ENCODE measurements at places on chromosomes 2 and 18.
A peak's percentile ranks its signal among the peaks of the same experiment; 100 is the strongest.

DNA sequence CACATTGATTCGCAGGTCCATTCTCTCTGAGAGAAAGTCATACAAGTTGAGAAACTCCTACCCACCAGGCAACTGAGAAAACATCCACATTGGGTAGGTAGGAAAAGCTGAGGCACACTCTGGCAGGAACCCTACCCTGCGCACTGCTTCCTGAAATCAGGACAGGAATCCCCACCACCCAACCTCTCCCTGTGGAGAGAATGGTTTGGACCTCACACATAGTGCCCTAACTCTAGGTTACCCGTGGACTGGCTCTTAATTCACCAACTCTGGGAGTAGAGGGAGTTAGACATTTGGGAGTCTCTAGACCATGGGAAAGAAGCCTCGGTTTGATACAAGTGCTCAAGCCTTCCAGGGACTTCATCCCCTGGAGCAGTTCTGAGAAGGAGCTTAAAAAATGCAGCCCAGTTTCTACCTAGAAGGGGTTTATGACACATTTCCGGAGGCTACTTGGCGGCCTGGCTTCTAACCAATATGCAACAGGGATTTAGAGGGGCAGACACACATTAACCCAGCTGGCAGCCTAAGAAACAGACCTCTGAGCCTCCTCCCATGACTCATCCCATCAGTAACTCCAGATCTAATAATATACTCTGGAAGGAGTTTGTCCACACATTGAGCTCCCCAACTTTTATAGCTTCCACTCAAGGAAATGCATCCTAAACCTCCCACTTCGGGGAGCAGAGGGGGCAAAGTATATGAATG, 136.7 kb downstream of the EML6 start:
- no peak overlapping the region for H3K4me3 ChIP-seq
- no peaks in the 10 kb centered on the region for H3K4me1 ChIP-seq
- no peak for DNase-seq
- no peaks in the 10 kb centered on the region for H3K27me3 ChIP-seq
- no peaks in the 10 kb centered on the region for H3K36me3 ChIP-seq

DNA sequence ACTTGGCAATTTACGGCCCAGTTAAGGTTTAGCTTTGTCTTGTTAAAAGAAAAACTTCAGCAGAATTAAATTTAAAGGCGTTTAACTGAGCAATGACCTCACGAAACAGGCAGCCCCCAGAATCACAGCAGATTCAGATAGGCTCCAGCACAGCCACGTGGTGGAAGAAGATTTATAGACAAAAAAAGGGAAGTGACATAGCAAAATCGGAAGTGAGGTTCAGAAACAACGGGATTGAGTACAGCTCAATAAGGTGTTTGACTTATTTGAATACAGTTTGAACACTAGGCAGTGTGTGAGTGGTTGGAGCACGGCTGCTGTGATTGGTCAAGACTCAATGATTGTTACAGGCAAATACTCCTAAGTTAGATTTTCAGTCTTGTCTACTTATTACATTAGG, 79.8 kb downstream of the MOGAT1 start:
- no peak overlapping the region for H3K27ac ChIP-seq
- no peaks in the 10 kb centered on the region for H3K36me3 ChIP-seq
- peaks cover 9% of the 10 kb centered on the region for H3K27me3 ChIP-seq
- no peak for DNase-seq
- peaks cover 17% of the 10 kb centered on the region for H3K4me1 ChIP-seq

- H3K4me3 ChIP-seq: peak overlapping the region; percentile 70
- peaks cover 5% of the 10 kb centered on the region for H3K36me3 ChIP-seq
- peak overlapping the region; percentile 72 for H3K27ac ChIP-seq
- H3K4me1 ChIP-seq: peaks cover 22% of the 10 kb centered on the region
These were observed 19.5 kb upstream of the CXXC1 start for GRCh38 chr18:50306944-50307343.

DNA sequence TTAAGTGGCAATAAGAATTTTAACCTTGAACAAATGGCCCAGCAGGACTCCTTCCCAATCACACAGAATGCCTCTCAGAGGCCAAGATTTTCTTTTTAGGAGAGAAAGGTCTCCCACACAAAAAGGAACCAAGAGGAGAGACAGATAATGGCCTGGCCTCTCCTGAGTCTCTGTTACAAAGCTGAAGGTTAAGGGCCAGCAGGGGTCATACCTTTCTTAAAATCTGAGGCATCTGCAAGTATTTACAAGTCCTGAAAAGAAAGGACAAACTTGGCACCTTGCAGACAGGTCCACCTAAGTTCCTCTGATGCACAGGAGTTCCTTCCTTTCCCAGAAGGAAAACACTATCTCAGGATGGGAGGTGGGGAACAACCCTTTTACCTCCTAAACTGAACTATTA, 142.3 kb downstream of the TMEM163 start:
- DNase-seq: no peak
- H3K27me3 ChIP-seq: peaks cover 3% of the 10 kb centered on the region

DNA sequence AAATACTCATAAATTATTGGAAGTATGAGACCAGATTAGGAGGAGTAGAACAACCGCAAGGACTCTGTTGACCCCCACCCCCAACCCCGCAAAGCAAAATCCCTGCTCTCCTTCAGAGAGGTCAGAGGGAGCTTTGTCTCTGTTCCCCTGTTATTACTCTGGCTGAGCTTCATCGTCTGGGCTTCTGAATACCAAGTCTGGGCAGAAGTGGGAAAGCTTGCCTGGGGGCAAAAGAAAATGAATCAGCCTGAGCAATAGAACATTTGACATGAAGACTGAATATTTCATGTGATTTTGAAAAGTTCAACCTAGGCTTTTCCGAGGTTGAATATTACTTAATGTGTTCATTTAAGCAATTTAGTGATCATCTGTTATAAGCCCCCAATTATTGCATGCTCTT, 114.6 kb upstream of the ARHGAP28 start:
- DNase-seq: no peak
- no peak overlapping the region for H3K4me3 ChIP-seq
- H3K27me3 ChIP-seq: no peaks in the 10 kb centered on the region
- H3K4me1 ChIP-seq: no peaks in the 10 kb centered on the region
- H3K27ac ChIP-seq: no peak overlapping the region
- no peaks in the 10 kb centered on the region for H3K36me3 ChIP-seq

- no peaks in the 10 kb centered on the region for H3K36me3 ChIP-seq
- H3K4me3 ChIP-seq: no peak overlapping the region
- H3K4me1 ChIP-seq: no peaks in the 10 kb centered on the region
These were observed 280.4 kb downstream of the ALPK2 start for GRCh38 chr18:58348517-58348916.

GRCh38 chr2:99729104-99730025, 239.5 kb upstream of the REV1 start:
- no peaks in the 10 kb centered on the region for H3K4me1 ChIP-seq
- H3K4me3 ChIP-seq: no peak overlapping the region
- DNase-seq: no peak
- H3K36me3 ChIP-seq: no peaks in the 10 kb centered on the region
- H3K27me3 ChIP-seq: no peaks in the 10 kb centered on the region
- no peak overlapping the region for H3K27ac ChIP-seq

- H3K27me3 ChIP-seq: no peaks in the 10 kb centered on the region
- H3K4me3 ChIP-seq: no peak overlapping the region
- H3K36me3 ChIP-seq: peaks cover 64% of the 10 kb centered on the region
- peak overlapping the region; percentile 63 for H3K27ac ChIP-seq
- no peak for DNase-seq
These were observed 135.4 kb downstream of the BCL2 start for GRCh38 chr18:63183952-63184770.

GRCh38 chr2:217267758-217268157, 407.9 kb upstream of the TNP1 start:
- H3K27me3 ChIP-seq: peaks cover 25% of the 10 kb centered on the region
- H3K36me3 ChIP-seq: no peaks in the 10 kb centered on the region

DNA sequence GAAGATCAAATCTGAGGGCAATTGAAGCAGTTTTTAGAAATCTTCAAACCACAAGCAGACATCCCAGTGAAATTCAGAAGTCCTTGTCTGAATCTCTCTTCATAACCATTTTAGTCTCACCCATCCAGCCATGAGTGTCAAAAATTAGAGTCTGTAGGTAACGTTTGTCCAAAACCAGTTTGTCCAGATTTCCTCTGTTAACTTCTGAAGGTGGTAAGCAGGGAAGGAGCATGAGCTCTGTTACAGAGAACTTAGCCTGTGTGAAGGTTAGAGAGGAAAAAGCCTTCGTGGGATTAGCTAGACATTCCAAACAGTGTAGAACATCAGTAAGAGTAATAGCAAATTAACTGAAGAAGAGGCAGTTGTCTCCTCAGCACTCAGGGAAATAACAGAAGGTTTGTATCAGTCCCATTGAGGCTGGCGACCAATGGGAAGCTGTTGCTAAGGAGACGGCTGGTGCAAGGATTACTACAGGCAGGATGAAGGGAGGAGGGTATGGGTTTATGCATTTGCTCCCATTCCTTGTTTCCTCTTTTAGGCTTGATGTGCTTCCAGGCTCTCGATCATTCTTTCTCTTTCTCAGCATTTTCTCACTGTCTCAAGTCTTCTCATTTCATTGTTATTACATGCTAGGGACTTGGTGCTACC, 8.7 kb upstream of the GPR155 start:
- peak overlapping the region; percentile 100 for H3K27ac ChIP-seq
- H3K4me1 ChIP-seq: peaks cover 61% of the 10 kb centered on the region
- DNase-seq: no peak
- H3K36me3 ChIP-seq: peaks cover 11% of the 10 kb centered on the region
- H3K27me3 ChIP-seq: no peaks in the 10 kb centered on the region

DNA sequence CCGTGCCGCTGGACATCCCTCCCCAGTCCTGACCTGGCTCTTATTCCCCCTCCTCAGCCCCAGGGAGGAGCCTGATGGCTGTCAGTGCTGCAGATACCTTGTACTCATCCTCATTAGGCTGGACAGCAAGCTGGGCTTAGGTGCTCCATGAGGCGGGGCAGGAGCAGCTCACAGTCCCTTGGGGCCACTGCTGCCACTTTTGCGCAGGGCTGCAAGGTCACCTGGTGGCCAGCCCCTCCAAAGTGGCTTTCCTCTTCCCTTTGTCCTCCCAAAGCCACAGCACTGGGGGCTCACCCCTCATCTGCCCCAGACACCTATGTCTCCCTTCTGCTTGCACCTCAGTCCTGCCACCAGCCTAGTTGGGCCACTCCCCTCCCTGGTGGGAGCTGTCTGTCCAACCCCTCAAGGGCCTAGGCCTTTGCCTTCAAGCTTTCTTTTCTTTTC, 60.8 kb downstream of the FAM168B start:
- H3K27me3 ChIP-seq: peaks cover 88% of the 10 kb centered on the region
- DNase-seq: no peak

DNA sequence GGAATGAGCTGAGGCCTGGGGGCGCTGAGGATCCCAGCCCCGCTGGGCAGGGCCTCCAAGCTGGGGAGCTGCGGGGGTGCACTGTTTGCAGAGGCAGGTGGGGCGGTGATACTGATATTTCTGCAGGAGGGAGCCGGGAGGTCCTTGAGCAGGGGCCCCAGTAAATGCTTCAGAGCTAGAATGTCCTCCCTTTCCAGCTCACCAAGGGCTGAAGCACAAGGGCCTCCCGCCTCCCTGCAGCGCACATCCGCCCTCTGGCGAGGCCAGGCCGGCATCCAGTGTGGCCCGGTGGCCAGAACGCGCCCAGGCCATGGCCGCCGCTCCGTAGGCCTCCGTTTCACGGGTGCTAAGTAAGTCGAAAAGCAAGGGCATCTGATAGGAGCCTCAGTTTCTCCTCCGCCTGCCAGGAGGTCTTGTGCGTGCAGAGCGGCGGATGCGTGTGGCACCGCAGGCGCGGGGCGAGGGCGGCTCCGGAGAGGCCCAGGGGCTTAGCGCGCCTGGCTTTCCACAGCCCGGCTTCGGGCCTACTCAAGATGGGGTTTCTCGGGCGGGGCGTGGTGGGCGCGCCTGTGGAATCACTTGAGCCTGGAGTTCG, 29.5 kb upstream of the CHMP1B start:
- H3K27me3 ChIP-seq: no peaks in the 10 kb centered on the region
- no peaks in the 10 kb centered on the region for H3K36me3 ChIP-seq
- no peak overlapping the region for H3K4me3 ChIP-seq
- H3K4me1 ChIP-seq: no peaks in the 10 kb centered on the region
- H3K27ac ChIP-seq: no peak overlapping the region

DNA sequence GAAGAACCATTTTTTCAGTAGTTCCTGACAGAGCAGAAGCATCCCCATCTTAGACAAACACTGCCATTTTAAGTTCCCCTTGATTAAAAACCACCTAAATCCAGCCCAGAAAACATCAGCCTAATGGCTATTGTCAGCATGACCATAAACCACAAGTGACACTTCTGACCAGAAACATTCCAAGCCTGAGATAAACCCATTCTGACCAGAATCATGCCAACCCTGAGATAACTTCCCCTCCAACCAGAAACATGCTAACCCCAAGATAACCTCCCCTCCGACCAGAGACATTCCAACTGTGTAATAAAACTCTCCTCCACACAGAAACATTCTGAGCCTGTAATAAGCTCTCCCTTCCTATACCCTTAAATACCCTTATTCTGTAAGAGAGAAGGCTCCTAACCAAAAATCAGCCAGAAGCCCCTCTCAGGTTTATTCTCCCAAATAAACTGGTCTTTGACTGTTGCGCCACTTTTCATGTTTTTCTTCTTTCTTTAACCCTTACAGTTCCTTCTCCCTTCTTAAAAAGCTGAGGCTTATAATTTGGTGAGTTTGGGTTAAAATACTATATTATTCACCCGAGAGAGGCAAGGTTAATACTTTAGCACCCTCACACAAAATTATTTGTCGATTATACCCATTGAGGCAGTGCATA, 149.7 kb downstream of the HNMT start:
- no peak overlapping the region for H3K27ac ChIP-seq
- H3K36me3 ChIP-seq: no peaks in the 10 kb centered on the region
- H3K4me3 ChIP-seq: no peak overlapping the region
- no peak for DNase-seq

- H3K36me3 ChIP-seq: no peaks in the 10 kb centered on the region
- no peak overlapping the region for H3K27ac ChIP-seq
- H3K27me3 ChIP-seq: peaks cover 19% of the 10 kb centered on the region
- H3K4me3 ChIP-seq: no peak overlapping the region
These were observed 80.3 kb downstream of the THNSL2 start for GRCh38 chr2:88250404-88250803.

DNA sequence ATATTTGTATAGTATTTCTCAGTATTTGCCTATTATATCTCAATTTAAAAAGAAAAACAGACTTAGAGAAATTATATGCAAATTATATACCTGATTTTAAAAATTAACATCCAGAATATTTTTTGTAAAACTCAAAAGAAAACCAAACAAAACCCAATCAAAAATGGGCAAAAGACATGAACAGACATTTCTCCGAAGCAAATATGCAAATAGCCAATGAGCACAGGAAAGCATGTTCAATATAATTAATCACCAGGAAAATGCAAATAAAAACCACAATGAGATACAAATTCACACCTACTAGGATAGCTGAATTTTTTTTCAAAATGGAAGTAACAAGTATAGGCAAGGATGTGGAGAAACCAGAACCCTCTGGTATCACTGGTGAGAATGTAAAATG, 108.0 kb downstream of the USP34 start:
- H3K4me1 ChIP-seq: peaks cover 29% of the 10 kb centered on the region
- H3K4me3 ChIP-seq: no peak overlapping the region
- H3K36me3 ChIP-seq: peaks cover 44% of the 10 kb centered on the region
- no peak for DNase-seq
- H3K27ac ChIP-seq: no peak overlapping the region
- no peaks in the 10 kb centered on the region for H3K27me3 ChIP-seq

- peaks cover 43% of the 10 kb centered on the region for H3K4me1 ChIP-seq
- H3K36me3 ChIP-seq: peaks cover 33% of the 10 kb centered on the region
- DNase-seq: no peak
- H3K27me3 ChIP-seq: no peaks in the 10 kb centered on the region
These were observed 215.4 kb upstream of the ITGA4 start for GRCh38 chr2:181241797-181242196.

GRCh38 chr18:63131959-63132818, 187.4 kb downstream of the BCL2 start:
- H3K27ac ChIP-seq: peak overlapping the region; percentile 62
- no peak for DNase-seq
- peaks cover 53% of the 10 kb centered on the region for H3K36me3 ChIP-seq
- H3K27me3 ChIP-seq: no peaks in the 10 kb centered on the region
